Endothelial cell of umbilical vein (primary cell): ENCODE measurements at places on chromosomes 3 and 15. TPM values are rescaled to one million over a fixed set of nuclear protein-coding genes. Genes with fewer than 3 reads are reported as not detected.

Gene ITGA11
- 0.18 and 0.58 TPM in 2 replicates for total RNA-seq

Gene PPARG
- 1.3 and 1.5 TPM in 2 replicates for total RNA-seq

Gene STRIT1
- total RNA-seq, result not detected in 2 replicates

Gene CILP
- total RNA-seq, result not detected in 2 replicates

Gene ZCWPW2
- total RNA-seq, result 0.40 TPM in 1 of 2 replicates, not detected in the other

Gene B3GALNT1
- 13.7 and 29.4 TPM in 2 replicates for total RNA-seq

Gene ITPKA
- 0.18 and 0.66 TPM in 2 replicates for total RNA-seq

Gene TF
- total RNA-seq, result 0.21 and 0.69 TPM in 2 replicates

Gene MUC20
- total RNA-seq, result 0.62 and 0.81 TPM in 2 replicates

Gene SAXO2
- 0.67 and 5.2 TPM in 2 replicates for total RNA-seq

Gene COX17
- total RNA-seq, result 31.3 and 37.6 TPM in 2 replicates

Gene COL8A1
- 217 and 358 TPM in 2 replicates for total RNA-seq

Gene TICRR
- total RNA-seq, result 19.4 and 20.5 TPM in 2 replicates

Gene FOXB1
- total RNA-seq, result not detected in 2 replicates
